ENCODE measurements at places on chromosomes 6 and 20. TPM values are rescaled to one million over a fixed set of nuclear protein-coding genes. Genes with fewer than 3 reads are reported as not detected.

CEP43 gene
- 11.1 TPM for total RNA-seq

TP53TG5 gene
- total RNA-seq: not detected

PARD6B gene
- 0.13 TPM for total RNA-seq

POLR1C gene
- total RNA-seq: 47.5 TPM

Data from pulmonary artery endothelial cell (primary cell).